ENCODE measurements at places on chromosomes 13 and 19.

- no peak for DNase-seq
These were observed 7.9 kb upstream of the STK24 start for GRCh38 chr13:98584668-98585397.

- DNase-seq, result no peak
These were observed 3.4 kb upstream of the HNRNPA1L2 start for GRCh38 chr13:52638666-52639328.

DNA sequence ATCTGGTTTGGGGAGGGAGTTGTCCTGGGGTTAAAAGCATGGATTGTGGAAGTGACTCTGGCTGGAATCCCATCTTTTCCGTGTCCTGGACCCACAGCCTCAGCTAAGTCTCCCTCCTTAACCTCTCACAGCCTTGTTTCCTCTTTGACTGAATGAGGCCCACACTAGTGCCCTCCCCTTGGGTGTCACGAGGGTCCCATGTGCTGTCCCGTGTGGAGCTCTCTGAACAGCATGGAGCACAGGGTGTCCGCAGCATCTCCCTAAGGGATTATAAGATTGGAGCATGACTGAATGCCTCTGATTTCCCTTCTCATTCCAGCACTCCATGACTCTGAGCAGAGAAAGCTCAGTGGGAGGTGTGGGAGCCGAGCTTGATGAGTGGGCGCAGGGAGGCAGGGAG lies 182.5 kb downstream of the TEX29 start:
- peak; percentile 34 for DNase-seq

- no peak for DNase-seq
These were observed 217.9 kb downstream of the RFC3 start for GRCh38 chr13:34035676-34036325.

GRCh38 chr19:32053376-32053775 lies 292.0 kb upstream of the ZNF507 start:
- DNase-seq, result no peak

GRCh38 chr13:110565296-110565695 lies 3.8 kb upstream of the RAB20 start:
- DNase-seq, result no peak

DNA sequence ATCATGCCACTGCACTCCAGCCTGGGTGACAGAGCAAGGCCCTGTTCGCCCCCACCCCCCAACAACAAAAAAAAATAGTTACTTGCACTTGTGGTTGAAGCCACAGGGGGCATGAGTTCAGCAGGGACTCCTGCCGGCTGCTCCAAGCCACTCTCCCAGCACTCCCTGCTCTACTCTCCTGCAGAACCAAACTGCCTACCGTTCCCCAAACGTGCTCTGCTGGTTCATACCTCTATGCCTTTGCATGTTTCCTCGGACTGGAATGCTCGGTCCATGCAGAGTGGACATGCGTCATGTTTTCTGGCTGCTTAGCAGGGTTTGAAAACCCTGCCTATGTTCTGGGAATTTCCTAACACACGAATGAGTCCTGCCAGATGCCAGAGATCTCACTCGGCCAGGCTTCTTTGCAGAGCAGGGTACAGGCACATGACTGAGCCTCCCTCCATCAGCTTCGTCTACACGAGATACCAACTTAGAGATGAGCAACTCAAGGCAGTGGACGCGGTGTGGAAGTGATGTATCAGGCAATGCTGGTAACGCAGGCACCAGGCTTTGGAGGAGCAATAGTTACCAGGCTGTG lies 8.5 kb upstream of the SLC25A15 start:
- no peak for DNase-seq

- DNase-seq, result no peak
These were observed 2.8 kb downstream of the GRIN2D start for GRCh38 chr19:48396016-48396823.
